Testis (tissue), 5 donors: ENCODE measurements at places on chromosomes 13 and 19. TPM values are rescaled to one million over a fixed set of nuclear protein-coding genes. Genes with fewer than 3 reads are reported as not detected.

DCLK1 gene
- total RNA-seq, result 4.9 TPM

FBN3 gene
- total RNA-seq, result 2.3 TPM

HS6ST3 gene
- 1.3 TPM for total RNA-seq

GNA15 gene
- 2.5 TPM for total RNA-seq

WDR88 gene
- total RNA-seq, result 5.0 TPM

RDH8 gene
- not detected for total RNA-seq
